ENCODE measurements at places on chromosomes 7 and 10.

DNA sequence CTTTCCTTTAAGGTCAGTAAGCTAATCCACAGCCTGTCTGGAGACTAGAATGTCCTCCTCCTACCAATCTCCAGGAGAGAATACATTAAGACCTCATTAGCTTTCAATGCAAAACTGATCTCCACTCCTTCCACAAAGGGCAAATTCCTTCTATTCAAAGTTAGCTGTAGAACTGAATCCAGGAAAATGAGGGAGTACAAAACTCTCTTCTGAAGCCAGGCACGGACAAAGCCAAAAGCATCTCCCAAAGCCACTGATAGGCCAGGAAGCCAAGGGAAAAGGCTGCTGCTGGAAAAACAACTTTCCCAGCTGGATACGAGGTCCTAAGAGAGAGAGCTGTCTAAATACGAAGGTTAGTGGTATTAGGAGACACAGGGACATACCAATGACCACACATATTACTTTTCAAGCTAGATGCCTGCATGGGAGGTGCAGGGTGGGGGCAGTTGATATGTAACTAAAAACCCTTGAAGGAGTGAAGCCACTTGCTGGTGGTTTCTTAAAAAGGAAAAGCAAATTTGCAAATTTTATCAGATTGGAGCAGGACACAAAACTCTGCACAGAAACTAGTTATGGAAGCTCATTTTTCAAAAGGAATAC is 43.6 kb downstream of the MKX start:
- no peak for ATAC-seq

DNA sequence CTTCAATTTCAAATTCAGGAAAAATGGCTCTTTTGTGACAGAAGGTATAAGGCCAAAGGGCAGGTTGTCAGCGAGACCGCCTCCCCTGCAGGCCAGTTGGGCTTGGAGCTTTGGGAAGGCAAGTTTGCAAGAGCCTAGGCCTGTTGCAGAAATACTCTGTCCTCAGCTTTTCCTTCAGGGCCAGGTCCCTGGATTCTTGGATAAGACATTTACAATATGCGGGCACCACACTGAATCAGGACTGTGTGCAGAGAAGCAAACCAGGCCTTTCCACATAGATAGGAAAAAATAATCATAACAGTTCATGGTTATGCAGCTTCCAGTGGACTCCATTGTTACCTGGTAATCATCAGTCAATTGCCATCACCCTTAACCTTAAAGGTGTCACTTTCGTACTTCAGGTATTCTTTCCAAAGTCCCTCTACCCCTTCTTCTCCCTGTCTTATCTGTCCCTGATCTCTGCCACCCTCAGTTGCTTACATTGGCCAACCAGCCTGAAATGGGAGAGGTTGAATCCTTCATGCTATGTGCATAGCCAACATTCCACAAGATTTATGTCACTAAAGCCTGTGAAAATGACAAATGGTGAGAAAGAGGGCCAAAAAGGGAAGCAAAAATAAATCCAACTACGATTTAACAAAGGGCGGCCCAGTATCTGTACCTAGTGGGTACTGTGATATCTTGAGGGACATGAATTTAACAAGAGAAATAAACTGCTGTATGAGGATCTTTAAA is 304.5 kb upstream of the NFE2L3 start:
- ATAC-seq, result no peak

DNA sequence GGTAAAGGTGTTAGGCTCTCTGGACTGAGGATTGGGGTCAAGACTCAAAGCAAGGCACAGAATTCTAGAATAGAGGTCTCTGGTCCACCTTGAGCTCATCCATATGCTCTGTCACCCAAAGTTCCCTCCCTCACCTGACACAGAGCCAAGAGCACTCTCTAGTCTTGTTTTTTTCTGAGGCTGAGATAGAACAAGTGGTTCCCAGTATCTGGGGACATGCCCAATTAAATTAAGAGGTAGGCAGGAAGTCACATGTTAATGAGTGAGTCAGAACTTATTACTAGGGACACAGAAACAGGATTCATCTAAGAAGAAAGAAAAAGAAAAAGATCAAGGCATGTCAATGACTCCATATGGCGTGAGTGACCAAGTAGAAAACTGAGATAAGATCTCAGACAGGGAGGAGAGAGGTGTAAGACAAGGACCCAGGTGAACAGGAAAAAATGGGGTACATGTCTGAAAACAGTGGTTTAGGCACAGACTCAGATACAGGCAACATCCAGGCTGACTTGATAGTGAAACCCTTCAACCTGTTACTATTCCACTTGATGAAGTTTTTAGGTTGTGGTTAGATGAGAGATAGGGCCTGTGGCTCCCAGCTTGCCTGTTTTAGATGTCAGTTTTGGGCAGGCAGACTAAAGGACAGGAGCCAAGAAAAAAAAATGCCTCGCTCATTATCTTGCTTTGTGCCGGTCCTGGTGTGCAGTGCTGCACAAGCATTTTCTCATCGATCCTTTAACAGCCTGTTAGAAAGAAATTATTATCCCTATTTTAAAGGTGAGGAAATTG is 609.9 kb downstream of the CCSER2 start:
- no peak for ATAC-seq

DNA sequence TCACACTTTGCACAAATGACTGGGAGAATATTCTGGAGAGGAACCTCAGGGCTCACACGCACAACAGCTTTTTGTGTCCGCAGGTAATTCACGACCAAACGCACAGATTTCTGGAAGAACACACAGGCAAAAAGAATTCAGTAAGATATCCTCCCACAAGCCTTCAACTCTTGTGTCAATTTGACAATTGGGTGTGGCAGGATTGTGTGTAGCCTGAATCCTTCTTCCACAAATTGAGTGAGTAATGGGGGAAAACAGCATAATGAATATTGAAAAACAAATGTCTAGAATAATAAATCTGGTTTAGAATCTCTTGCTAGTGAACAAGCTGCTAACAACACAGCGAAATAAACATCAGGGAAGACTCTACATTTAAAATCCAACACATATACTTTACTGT is 125.6 kb downstream of the COBL start:
- ATAC-seq, result no peak

DNA sequence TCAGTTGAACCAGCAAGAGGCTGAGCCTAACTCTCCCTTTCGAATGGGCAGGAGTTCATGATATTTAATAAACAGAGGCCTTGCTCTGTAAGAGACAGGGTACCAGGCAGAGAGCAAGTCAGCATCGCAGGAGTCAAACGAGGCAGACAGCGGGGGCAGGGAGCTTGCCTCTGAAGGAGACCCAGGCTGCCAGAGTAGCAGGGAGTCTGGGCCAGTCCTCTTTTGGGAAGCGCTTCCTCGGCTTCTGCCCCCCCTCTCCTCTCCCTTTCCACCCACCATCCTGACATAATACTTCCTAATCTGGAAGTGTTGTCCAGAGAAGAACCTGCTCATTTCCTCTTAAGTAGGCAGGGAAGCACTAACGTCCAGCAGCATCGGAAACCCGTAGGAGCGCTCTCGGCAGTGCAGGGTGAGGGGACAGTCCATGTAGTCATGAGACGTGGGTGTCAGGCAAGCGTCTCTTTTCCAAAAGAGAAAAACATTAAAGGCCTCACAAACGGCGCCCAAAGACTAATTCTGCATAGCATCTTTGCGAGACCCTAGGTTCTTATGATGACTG is 171.1 kb downstream of the EGFR start:
- ATAC-seq, result no peak

DNA sequence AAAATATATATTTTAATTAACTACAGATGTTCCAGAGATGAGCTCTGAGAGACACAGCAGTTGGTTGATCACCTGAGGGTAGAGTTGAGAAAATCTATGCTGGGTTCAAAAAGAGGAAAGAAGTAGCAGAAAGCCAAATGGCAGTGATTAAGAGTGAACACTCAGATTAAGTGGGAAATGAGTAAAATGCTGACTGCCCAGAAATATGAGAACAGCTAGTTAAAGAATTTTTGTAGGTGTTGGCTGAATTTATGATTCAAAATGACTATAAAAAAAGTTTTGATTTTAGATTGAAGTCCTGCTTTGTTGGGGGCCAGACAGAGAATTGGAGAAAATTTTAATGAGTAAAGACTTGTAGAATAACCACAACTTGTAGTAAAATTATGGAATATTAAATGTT is 9.8 kb downstream of the TCTN3 start:
- ATAC-seq, result no peak

- peak; percentile 83 for ATAC-seq
Observed at GRCh38 chr7:22726345-22726906, 574 bp upstream of the IL6 start.

- ATAC-seq, result no peak
Observed at GRCh38 chr10:21753497-21754270, 219.7 kb downstream of the MLLT10 start.

- ATAC-seq, result no peak
Observed at GRCh38 chr10:5533098-5533731, 8.5 kb downstream of the CALML3 start.

DNA sequence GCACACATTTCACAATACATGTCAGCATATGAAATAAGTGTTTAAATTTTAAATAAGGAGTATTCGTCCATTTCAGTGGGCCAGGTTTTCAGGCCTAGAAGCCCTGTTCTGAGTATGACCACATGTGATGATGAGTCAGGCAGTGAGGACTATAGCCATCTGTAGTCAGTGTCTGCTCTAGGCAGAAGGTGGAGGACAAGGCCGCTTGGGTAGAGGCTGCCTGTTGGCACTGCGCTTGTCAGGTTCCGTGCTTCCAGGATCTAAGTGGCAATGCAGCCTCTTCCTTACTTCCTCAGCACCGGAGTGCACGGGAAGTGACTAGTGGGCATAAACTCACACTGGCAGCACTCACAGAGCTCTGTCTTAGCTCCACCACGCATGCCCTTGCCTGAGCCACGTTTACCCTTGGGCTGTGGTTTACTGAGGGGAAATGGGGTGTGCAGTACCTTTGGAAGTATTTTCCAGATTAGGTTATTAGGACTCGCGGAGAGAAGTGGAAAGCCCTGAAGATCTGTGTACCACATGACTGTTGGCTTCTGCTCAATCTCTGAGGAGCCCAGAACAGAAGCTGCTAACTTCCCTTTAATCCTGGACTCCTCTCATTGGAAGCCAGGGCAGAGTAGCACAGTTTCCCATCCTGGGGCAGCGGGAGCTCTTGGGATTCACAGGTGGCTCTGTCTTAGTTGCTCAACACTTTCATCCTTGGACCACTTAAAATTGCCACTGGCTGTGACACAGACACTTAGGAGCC is 87.5 kb upstream of the GJD4 start:
- ATAC-seq, result no peak

DNA sequence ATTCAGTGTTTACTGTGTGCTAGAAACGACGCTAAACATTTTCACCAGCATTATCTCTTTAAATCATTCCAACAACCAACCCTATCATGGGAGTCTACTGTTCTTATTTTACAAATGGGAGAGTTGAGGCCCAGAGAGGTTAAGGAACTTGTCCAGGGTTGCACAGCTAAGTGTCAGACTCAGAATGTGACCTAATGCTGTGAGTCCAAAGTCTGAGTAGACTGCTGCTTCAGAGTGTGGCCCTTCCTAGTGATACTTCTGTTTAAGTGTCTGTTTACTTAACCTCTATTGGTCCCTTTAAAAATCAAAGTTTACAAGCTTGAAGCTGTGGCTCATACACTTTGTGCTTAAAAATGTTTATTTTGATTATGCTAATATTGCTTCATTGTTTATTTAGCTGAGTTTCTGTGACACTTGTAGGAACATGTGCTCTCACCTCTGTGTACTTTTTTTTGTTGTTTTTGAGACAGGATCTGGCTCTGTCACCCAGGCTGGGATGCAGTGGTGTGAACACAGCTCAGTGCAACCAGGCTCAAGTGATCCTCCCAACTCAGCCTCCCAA is 84.4 kb upstream of the SYPL1 start:
- ATAC-seq, result no peak

DNA sequence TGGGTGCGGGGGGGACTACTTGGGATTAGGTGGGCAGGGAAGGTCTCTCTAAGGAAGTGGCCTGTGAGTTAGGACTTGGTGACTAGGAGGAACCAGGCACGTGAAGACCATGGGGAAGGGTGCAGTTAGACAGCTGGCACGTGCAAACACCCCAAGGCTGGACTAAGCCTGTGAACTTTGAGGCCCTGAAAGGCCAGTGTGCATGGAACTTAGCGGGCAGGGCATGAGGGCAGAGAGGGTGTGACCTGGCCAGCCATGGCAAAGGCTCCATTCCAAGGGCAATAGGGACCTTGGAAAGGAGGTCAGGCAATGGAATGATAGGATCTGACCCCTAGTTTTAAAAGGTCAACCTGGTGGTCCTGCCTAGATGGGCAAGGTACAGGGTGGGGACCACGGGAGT is 158.4 kb upstream of the PCBD1 start:
- ATAC-seq, result no peak

GRCh38 chr7:30863706-30864035 is 48.0 kb upstream of the AQP1 start:
- no peak for ATAC-seq
